ENCODE measurements at places on chromosomes 5 and 9.

GRCh38 chr5:213803-214395, 4.1 kb downstream of the CCDC127 start:
- DNase-seq, result no peak

- no peak for DNase-seq
Measured at GRCh38 chr5:159210210-159210661, 883 bp upstream of the RNF145 start.

GRCh38 chr5:16791036-16791705, 144.9 kb downstream of the MYO10 start:
- peak; percentile 62 for DNase-seq

DNA sequence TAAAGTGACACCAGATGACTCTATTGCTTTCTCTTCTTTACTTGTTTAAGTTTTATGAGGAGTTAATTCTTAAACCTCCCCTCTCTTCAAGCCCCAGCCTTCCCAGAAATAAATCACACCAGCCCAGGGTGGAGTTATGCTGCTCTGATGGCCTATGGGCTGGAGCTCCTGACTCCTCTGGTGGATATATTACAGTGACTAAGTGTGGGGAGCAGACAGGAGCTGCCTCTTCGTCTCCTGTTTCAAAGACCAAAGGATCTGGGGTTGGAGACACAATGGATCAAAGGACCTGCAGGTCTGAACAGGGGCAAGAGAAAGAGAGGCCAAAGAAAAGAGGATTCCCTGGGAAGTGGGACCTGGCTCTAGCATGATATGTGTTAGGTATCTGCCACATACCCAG, 312.0 kb upstream of the MSX2 start:
- DNase-seq, result no peak

- no peak for DNase-seq
Measured at GRCh38 chr9:81202292-81202691, 487.1 kb downstream of the TLE1 start.

- no peak for DNase-seq
Measured at GRCh38 chr5:112084149-112084548, 327.2 kb upstream of the NREP start.

GRCh38 chr9:136541179-136541578, 4.7 kb downstream of the NOTCH1 start:
- no peak for DNase-seq

DNA sequence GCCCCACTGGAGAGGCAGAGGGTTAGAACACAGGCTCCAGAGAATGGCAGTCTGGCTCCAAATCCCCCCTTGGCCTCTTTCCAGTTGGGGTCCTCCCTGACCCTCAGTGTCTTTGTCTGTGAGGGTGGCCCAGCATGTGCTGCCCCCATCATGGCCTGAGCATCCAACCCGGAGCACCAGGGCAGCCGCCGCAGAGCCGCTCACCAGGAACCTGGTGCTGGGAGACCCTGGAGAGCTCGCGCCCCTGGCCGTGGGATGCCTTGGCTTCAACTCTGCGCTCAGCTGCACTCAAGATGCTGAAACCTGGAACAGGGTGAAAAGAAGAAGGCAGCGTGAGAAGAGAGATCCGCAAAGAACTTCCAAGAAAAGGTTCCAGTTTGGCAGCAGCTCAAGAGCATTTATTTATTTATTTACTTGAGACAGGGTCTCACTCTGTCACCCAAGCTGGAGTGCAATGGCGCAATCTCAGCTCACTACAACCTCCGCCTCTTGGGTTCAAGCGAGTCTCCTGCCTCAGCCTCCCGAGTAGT, 3.8 kb downstream of the CCDC187 start:
- no peak for DNase-seq
